ENCODE measurements at places on chromosomes 2 and 18.

GRCh38 chr2:67289921-67290371, 107.2 kb upstream of the ETAA1 start:
- no peak for DNase-seq

DNA sequence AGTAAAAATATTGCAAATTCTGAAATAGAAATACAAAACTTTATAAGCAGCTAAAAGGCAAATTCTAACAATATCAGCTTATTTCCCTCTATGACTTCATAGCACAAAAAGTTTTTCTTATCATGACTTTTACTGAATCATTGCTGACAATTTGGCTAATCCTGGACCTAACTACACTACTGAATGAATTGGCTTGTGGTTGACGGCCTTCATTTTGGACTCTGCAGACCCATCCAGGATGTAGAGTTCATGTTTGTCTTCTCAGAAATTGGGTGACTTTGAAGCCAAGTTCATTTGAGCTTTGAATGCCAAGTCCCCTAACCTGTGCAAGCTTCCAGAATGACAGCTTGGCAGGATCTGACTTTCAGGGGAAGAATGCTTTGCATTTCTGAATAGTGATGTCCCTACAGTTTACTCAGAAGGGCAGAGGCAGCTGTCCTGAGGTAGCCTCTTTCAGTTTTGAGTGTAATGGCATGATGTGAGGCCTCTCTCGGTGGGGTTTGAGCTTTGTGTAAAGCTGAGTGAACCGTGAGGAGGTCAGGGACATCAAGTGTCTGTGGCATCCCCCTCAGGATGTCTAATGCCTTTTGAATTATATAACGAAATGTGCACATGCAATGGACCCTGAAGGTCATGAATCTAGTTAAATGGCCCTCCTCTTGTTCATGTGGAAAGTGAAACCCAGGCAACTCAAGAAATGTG, 48.0 kb downstream of the EFEMP1 start:
- DNase-seq: no peak

DNA sequence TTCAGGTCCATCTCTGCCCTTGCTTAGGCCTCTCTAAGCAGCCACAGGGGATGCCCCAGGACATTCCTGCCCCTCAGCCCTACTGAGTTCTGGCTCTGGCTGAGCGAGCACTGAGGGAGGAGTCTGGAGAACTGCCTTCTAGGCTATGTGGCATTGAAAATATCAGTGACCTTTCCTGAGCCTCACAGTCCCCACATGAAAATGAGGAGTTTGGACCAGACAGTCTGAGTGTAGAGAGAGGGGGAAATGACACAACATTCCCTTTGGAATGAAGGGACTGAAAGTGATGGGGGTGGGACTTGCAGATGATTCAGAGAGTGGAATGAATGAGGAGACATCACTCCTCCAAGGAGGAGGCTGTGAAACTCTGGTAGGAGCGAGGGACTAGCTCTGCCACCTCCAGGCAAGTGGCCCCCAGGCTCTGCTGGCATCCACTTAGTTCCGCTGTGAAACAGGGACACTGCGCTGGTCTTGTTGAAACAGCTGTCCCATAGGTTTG, 8.0 kb downstream of the TNS1 start:
- DNase-seq: no peak

DNA sequence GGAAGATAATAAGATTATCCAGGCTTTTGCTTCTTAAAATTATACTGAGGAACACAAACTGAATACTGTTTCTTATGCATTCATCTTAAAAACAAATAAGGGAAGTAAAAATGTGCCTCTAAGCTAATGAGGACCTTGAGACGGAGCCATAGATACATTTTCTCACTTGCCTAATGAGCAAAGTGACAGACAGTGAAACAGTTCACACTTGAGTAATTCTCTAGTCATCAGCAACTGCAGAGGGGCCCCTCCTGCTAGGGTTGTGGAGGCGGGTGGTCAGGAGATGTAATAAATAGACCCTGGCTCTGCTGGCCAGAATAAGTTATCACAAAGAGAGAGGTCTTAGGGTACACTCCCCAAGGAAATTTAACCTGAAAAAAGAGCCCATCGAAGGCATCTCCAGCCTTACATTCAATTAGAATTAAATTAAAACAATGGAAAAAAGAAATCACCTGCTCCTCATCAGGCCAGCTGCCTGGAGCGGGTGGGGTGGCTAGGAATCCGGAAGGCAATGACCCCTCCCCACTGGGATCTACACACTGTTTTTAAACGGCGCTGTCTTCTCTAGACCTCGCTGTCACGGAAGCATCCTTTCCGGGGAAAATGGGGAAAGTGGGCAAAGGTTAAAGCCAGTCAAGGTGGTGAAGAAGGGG, 32.6 kb upstream of the INSIG2 start:
- no peak for DNase-seq

DNA sequence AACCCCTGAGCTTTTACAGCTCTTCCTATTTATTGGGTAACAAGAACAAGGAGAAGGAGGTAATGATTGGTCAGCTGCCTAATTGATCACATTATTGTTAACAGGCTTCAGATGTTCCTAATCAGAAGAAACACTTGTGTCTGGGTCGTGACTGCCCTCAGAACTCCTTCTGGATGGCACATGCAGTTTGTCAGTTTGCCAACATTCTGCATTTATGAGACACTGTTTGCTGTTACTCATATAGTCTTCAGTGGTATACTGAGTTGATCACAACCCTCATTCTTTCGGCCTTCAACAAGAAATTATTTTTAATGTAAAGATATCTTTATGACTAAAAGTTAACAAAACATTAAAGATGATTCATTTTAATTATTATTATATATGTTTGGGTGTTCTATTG, 95.7 kb upstream of the DOCK10 start:
- DNase-seq: no peak

- DNase-seq: no peak
Measured at GRCh38 chr18:13260197-13260934, 41.8 kb downstream of the LDLRAD4 start.
